ENCODE measurements at places on chromosomes 6 and 20.
A peak's percentile ranks its signal among the peaks of the same experiment; 100 is the strongest.

DNA sequence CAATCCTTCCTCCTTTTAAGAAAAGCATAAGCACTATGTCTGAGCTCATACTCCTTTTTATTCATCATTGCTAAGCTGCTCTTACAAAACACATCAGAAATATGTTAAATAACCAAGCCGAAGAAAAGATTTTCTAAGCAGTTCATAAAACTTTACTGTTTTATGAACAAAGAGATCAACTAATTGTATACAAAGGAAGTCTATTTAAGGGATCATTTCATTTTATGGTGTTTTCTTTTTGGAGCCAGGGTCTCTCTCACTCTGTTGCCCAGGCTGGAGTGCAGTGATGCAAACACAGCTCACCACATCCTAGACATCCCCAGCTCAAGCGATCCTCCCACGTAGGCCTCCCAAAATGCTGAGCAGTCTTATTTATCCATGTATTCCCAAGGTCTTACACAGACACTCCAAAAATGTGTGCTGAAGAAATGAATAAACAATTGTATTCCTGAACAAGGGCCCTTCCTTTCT lies 9.3 kb downstream of the NUDT3 start:
- no peak for DNase-seq

DNA sequence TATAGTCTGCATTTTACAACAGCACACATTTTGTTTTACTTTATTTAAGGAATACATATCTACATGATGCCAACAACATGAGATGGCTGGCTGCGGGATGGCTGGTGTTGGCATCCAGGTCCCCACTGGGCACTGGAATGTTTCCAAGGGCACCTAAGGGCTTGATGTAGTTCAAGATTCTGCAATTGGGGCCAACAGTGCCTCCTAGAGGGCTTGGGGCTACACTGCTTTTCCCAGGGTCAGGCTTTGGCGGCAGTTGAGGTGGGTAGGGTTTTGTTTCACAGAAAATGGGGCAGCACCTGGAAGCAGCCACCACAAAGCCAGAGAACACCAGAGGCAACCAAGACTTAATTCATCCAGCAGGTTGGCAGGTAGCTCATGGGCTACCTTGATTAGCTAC lies 202.2 kb upstream of the PRND start:
- no peak for DNase-seq

DNA sequence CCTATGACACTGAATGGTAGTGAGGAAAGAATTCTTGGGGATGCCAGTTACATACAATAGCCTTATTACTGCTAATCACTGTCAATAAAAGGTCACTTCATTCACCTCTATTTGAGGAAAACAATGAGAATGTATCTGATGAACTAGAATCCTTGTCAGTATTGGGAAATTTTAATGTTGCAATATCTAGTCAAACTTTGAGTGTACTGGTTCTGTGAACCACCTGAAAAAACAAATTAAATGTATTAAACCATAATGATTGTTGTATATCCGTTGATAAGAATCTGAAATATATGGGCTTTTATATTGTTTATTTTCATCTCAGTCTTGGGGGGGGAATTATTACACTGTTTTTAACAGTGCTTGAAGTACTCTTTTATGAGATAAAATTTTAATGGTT lies 10.6 kb downstream of the TAF11 start:
- DNase-seq: no peak

DNA sequence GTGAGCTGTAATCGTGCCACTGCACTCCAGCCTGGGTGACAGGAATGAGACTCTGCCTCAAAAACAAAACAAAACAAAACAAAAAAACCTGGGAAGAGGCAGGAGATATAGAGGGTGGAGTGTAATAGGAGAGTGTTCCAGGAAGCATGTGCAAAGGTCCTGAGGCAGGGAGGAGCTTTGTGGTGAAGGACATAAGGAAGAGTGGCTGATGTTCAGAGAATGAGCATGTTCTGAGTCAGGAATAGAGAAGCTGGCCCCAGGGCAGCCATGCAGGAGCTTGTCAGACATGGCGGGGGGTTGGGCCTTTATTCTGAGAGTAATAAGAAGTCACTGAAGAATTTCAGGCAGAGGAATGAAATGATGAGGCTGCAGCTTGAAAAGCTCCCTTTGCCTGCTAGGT lies 337.0 kb downstream of the CDH26 start:
- DNase-seq: no peak

- no peak for DNase-seq
Observed at GRCh38 chr6:22219925-22220324, 76.9 kb downstream of the PRL start.

GRCh38 chr20:33132513-33133372 lies 35.2 kb upstream of the BPIFA2 start:
- DNase-seq: no peak

DNA sequence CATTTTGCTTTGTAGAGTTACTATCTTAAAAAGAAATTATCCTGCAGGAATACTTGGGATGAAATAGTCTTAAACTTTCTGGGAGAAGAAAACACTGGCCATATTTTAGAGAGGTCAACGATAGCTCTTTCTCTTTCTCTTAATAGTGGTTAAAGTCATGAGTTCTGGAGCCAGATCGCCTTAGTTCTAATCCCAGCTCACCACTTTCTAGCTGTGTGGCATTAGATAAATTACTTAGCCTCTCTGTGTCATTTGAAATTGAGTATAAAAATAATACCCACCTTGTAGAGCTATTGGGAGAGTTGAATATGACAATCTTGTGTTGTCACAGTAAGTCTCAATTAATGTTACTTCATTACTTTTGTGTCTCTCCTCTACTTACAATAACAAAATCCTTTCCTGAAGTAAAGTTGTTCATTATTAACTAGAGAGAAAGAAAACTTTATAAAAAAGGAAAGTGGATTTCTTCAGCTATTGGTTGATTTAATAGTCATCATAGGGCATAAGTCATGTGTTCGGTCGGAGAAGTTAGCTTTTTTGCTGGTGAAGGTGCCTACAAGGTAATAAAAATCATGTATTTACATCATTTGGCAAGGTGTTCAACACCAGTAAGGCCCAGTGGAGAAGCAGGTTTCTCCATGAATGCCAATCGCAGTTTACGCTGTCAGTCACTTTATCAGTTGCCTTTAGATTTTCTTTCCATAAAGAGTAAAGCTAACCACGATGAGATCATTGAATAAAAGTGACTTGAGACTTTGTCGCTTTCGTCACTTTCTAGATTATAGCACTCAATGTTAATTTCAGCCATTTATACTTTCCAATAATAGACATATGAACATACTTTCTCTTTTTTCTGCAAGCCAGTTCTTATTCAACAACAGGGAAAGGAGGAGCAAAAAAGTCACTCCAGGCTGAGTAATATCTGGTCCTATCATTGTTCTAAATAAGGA lies 2.0 kb downstream of the NEDD9 start:
- no peak for DNase-seq

DNA sequence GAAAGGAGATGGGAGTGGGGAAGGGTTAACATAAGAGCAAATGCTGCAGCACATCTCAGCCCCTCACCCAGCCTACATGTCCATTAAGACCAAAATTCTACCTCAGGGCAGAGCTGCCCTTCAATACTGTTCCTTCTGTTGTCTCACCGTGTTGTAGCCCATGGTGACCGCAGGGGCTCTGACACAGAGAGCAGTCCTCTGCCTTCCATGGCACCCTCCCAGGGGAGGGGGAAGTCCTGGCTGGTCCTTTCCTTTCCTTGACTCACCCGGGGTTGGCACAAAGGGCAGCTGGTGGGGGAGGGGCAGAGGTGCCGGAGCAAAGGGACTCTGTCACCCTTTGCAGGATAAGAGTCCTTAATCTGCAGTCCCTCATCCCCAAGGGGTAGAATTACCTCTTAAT lies 15.2 kb downstream of the NKX2-2 start:
- no peak for DNase-seq

- no peak for DNase-seq
Observed at GRCh38 chr6:70375166-70375565, 38.1 kb upstream of the FAM135A start.

- no peak for DNase-seq
Observed at GRCh38 chr20:1618954-1619540, 762 bp downstream of the SIRPB1 start.

- DNase-seq: no peak
Observed at GRCh38 chr6:110563711-110564110, 87.3 kb upstream of the SLC22A16 start.

GRCh38 chr20:58306421-58307261 lies 2.9 kb upstream of the RAB22A start:
- DNase-seq: peak; percentile 59

- no peak for DNase-seq
Observed at GRCh38 chr20:43444107-43444506, 13.6 kb upstream of the SRSF6 start.

- DNase-seq: no peak
Observed at GRCh38 chr6:94462231-94462630, 1042.9 kb upstream of the EPHA7 start.

DNA sequence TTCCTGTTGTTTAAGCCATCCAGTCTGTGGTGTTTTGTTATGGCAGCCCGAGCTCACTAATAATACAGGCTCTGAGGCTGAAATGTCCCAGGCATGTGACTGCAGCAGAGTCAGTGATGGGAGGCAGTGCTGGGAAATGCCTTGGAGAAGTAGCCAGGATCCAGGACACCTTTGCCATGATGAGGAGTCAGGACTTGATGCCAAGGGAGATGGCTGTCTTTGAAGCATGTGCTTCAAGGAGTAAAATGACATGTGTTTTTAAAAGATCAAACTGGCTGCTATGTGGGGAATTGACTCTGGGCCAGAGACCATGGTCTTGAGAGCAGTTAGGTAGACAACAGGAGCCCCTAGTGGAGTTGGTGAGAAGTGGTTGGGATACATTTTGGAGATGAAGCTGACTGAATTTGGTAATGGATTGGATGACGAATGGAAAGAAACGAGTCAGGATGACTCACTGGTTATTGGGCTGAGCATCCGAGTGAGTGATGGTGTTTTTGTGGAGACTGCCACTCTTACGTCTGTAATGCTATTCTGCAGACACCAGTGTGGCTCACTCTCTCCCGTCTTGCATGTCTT lies 322.2 kb downstream of the PLCB1 start:
- DNase-seq: no peak

DNA sequence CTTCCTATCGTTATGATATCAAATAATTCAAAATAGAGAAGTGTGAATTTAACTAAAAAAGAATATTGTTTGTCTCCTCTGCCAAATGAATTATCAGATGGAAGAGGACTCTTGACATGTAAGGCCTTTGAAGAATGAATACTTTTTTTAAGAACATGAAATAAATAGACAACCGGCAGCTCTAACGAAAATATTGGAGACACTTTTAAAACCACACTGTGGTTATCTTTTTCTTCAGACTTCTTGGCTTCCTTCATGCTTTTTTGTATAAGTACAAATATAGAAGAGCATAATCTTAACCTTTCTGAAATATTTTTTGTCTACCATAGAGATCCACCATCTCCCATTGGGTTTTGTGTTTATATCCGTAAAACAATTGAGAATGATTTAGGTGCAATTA lies 115.2 kb upstream of the SCGN start:
- DNase-seq: no peak

DNA sequence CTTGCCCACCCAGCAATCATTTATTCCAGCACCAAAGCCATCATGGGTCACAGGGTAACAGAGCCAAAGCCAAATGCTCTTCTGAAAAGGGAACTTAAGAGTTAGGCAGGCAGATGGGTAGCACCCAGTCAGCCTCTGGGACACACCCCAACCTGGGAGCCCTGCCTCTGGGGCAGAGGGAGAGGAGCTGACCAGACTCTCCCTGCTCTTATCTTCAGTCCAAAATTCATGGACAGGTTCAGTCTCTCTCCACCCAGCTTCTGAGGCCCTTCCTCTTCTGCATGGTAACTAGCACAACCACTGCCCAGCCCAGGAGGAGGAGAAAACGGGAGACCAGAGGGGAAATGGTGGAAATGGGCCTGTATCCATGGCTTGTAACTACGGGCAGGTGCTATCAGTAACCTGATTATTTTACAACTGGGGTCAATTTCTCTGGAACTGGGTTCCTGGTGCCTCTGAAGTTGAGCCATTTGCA lies 105.4 kb downstream of the NOL4L start:
- no peak for DNase-seq

DNA sequence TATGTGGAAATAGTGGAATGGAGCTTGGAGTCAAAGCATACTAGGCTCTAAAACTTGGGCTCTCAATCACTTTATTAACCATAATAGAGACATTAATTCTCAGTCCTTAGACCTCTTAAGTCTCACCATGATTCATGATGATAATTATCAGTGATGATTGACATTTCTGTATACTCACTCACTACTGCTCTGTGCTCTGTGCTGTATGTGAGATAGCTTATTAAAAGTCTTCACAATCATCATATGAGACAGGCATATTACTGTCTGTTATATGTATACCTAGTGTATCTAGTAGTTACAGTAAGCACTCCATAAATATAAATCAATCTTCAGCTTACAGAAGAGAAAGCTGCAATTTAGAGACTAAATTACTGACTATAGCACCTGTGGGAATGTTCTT lies 236.0 kb upstream of the JAG1 start:
- DNase-seq: no peak

DNA sequence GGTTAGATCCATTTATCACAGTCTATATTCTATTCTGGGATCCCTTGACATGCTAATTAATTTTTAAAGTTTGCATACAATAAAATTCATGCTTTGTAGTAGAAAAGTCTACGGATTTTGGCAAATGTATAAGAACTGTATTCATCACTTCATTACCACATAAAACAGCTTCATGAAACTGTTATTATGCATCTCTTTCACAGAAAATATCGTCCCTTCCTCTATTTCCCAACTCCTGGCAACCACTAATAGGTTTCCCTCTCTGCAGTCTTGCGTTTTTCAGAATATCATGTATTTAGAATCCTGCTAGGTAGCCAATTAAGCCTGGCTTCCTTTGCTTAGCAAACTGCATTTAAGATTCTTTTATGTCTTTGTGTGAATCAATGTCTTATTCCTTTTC lies 441.3 kb upstream of the RGS17 start:
- no peak for DNase-seq

All from stimulated activated CD8-positive, alpha-beta memory T cell treated with anti-CD3 and anti-CD28 coated beads, Interleukin-12 subunit alpha, Interleukin-12 subunit beta, amount 100 ng/mL, for 4 hours (primary cell).